ENCODE measurements at places on chromosomes 1 and 21.

DNA sequence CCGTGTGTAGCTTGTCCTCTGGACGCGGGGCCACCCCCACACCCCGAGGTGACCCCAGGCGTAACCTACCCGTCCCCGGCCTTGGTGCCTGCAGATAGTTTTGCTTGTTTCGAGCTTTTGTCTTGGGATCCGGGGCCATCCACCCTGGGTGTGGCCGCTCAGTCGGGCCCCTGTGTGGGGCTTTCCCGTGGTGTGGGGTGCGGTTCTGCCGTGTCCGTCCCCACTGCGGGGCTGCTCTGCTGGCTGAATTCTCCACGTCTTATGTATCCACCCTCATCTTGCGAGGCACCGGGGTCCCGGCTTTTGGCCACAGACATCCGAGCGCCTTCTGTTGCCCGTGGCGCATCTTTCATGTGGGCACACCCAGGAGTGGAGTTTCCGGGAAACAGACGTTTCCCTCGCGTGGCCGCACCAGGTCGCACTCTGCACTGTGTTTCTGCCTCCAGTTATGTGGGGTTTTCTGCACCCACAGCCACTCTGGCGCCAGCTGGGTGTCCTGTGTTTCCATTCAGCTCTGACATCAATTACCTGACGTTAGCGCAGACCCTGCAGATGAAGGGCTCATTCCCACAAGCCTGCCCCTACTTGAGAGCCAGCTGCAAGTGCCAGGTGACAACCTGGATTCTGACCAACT lies 64.9 kb downstream of the PRKCZ start:
- DNase-seq: no peak

GRCh38 chr21:36134803-36135390 lies at the start of gene CBR3:
TSS of gene CBR3 (plus strand) at chr21:36135079. CDS start at chr21:36135193, 114 bp downstream.
- DNase-seq: peak; percentile 40

GRCh38 chr1:34165422-34165921 lies 442 bp upstream of the CSMD2 start:
- DNase-seq: no peak

DNA sequence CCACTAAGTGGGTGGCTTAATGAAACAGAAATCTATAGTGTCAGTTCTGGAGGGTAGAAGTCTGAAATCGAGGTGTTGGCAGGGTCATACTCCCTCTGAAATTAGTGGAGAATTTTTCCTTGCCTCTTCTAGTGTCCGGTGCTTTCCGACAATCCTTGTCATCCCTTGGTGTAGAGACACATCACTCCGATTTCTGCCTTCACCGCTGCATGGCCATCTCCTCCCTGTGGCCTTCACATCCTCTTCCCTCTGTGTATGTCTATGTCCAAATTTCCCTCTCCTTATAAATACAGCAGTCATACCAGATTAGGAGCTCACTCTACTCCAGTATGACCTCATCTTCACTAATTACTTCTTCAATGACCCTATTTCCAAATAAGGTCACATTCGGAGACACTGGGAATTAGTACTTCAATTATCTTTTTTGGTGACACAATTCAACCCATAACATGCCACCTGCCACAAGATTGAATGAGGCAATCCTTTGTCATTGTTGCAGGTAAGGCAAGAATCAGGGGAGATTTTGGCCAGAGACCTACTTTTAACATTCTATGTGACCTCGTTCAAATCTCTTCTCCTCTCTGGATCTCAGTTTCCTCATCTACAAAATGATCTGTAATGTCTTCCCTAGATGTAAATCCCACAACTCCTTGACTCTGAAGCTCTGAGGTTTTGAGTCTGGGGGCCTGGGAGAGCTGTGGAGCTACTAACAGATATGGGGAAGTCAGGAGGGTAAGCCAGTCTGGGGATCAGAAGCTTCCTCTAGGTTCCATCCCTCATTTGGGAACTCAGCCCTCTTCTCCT lies 16.1 kb downstream of the NAV1 start:
- DNase-seq: no peak

GRCh38 chr1:84715342-84716019 lies 25.2 kb upstream of the SSX2IP start:
- DNase-seq: no peak

DNA sequence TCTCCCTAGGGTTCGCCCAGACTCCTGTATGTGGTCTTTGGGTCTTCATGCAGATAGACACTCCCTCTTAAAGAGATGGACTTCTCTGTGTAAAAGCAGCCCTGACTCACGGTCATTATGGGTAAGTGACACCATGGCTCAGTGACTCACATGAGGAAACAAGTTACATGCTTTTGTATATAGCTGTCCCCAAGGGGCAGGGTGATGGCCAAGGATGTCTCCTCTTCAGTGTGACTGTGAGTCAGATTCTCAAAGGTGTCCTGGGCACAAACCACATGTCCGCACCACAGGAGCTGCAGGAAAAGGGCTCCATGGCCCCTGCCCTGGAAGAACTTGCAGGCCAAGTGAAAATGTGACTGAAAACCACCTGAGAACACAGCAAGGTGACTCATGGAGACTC lies 380.4 kb downstream of the NPHP4 start:
- no peak for DNase-seq

GRCh38 chr1:15386164-15386749 lies 23.4 kb upstream of the EFHD2 start:
- DNase-seq: no peak

DNA sequence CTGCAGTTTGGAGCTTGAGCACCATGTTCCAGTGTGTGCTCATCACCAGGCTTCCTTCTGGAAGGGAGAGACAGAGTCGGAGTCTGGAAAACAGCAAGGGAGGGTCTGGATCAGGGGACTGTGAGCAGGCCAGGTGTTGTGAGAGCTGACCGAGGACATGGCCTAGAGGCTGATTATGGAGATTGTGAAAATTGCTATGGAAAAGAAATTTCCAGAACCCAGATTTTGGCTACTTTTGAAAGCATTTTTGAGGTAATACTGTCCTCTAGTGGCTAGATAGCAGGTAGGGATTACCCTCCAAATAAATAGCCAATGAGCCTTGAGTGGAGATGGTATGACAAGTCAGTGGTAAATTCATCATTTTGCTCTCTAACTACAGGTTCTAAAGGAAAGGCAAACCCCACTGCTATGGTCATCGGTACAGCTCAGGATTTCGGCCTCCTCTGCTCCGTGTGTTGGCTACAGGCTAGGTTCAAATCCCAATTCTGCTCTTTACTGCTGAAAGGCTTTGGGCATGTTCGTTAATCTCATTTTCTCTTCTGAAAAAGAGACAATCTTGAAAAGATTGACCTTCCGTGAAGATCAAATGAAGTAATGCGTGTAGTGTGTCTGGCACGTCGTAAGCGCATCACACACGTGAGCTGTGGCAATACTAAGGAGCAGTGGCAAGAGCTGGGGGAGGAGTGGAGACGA lies 1.0 kb upstream of the HAO2 start:
- DNase-seq: peak; percentile 8

GRCh38 chr1:44251989-44252671 lies 38.9 kb downstream of the DMAP1 start:
- no peak for DNase-seq

GRCh38 chr1:17287130-17287776 lies 20.7 kb upstream of the PADI4 start:
- no peak for DNase-seq

DNA sequence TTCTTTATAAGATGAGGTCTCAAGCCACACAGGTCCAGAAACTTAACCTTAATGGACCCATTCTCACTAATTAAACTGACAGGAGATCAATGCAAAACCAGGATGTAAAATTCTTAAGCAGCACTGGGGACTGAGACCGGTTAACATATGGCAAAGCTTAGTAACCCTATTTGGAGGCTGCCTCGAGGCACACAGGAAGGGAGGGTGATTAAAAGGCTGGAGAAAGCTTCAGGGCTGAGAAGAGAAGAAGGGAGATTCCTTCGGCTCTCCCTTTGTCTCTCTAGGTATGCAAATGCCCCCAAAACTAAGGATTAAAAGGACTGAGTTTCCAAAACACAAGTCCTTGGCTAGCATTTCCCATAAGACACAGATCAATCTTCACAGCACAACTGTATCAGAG lies 120.8 kb upstream of the DSCAM start:
- DNase-seq: no peak

GRCh38 chr21:39640754-39641153 lies 28.0 kb downstream of the B3GALT5 start:
- DNase-seq: no peak

- no peak for DNase-seq
These were observed 114.3 kb upstream of the RUNX1 start for GRCh38 chr21:35163411-35163810.

All from GM12892 (cell line).